Lower leg skin (tissue), 4 donors: ENCODE measurements at places on chromosomes 11 and 22. TPM values are rescaled to one million over a fixed set of nuclear protein-coding genes. Genes with fewer than 3 reads are reported as not detected.
A peak's percentile ranks its signal among the peaks of the same experiment; 100 is the strongest.

DNA sequence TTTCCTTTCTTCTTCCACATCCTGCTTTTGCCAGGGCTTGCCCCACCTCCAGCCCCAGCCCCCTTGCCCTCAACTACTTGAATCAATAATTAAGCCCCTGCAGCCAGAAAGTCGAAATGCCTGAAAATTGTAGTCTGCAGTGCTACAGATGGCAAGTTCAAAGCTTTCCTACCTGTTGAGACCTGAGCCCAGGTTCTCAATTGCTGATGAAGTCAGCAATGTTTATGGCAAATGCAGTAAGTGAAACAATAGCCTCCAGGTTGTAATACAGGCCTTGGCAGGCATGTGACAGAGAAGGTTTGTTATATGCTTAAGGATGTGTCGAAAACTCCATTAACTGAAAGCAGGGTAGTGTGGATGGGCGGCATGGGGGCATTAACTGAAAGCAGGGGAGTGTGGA, 181.1 kb upstream of the SESN3 start:
- no peak for DNase-seq

GRCh38 chr22:49359076-49359475, 468.6 kb downstream of the BRD1 start:
- no peak for DNase-seq

PHLDA2 gene
- total RNA-seq, result 8.1 TPM

OR5A1 gene
- total RNA-seq, result not detected

DNA sequence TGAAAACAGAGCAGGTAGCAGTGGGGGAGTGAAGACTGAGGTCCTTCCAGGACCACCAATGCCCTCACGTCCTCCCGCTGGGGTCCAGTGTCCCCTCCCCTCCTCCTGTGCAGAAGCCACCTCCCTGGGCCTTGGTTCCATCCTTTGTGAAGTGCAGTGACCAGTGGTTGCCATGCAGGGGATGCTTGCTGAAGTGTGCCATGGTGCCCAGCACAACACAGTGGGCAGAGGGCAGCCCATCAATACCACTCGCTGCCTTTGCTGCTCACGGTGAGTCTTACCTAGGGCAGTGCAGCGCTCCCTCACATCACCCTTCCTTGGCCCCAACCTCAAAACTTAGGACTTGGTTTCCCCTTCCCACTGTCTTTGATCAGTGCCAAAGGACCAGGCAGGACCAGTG, 12.9 kb downstream of the MYEOV start:
- DNase-seq, result peak; percentile 74

SERHL2 gene
- 13.1 TPM for total RNA-seq

- no peak for DNase-seq
Measured at GRCh38 chr22:40182231-40182835, 4.6 kb downstream of the TNRC6B start.

- peak; percentile 83 for DNase-seq
Measured at GRCh38 chr11:96168623-96169022, 174.4 kb downstream of the MAML2 start.

C22orf15 gene
- not detected for total RNA-seq

TFIP11 gene
- 29.1 TPM for total RNA-seq

MS4A6E gene
- not detected for total RNA-seq

DNA sequence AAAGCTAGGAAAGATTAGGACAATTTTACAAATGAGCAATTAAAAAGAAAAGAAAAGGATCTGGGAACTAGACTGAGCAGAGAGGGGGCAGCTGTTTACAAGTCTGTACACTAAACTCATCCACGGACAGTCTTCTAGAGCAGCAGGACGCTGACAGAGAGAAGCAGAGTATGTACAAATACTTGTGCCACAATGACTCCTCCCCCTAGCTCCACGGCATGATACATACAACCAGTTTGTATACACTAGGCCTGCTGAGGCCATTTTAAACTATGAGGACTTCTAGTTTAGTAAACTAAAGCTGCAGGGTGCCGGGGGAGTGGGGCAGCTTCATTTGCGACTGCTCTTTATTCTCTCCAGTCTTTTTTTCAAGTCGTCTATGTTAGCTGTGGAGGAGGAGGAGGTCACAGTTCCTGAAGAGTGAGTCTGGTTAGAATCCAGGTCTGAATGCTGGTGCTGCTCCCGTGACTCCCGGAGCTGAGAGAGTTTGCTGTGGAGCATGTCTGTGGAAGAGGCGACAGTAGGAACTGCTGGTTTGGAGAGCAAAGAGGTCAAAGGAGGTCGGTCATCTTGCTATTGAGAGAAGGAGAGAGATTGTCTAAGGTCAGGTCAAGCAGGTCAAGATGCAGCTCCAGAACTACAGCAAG, 24.8 kb downstream of the F2 start:
- peak; percentile 48 for DNase-seq

DNA sequence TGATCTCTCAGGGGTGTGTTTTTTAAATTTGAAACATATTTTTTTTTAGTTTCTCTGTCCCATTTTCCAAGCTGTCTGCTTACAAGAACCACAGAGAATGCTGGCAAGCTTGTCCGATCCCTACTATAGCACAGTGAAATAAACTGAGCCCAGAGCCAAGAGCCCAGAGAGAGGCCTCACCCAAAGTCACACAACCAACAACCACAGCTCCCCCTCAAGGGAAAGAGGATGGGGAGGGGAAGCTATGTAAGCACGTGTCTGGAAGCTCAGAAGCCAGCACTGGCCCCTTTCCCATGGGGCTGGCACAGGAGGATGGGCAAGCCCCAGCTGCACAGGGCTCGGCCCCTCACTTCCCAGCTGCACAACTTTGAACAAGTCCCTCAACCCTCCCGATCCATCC, 3.2 kb upstream of the SART1 start:
- DNase-seq, result no peak

- DNase-seq, result no peak
Measured at GRCh38 chr11:65479184-65480145, 19.4 kb upstream of the MALAT1 start.

DNA sequence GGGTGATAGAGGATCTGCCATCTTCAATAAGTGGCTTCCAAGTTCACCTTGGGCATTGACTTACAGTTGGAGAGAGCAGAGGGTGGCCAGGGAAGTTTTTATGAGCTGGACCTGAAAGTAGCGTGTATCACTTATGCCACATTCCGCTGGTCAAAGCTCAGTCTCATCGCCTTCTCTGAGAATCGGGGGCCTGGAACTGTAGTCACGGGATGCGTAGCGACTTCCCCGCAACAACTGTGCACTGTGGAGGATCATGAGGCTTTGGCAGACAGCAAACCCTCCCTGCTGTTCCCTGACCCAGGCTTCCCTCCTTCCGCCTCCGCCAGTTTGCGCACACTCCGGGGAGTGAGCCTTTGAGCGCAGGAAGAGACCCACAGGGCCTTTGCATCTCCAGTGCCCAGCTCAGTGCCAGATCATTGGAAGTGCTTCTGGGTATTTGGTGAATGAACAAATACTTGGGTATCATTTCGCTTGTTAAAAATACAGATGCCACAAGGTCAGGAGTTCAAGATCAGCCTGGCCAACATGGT, 95.5 kb downstream of the CEP164 start:
- peak; percentile 64 for DNase-seq

ALX4 gene
- total RNA-seq, result 0.04 TPM
